ENCODE measurements at places on chromosomes 3 and 15.

GRCh38 chr3:126433496-126434263 is 39.0 kb downstream of the CFAP100 start:
- no peak for DNase-seq

GRCh38 chr15:93268066-93268465 is 179.1 kb upstream of the RGMA start:
- no peak for DNase-seq

GRCh38 chr15:25668901-25669300 is 194.2 kb downstream of the ATP10A start:
- DNase-seq = no peak

- DNase-seq = no peak
Measured at GRCh38 chr15:83164111-83164770, 43.4 kb downstream of the HDGFL3 start.

GRCh38 chr3:136931606-136932005 is 26.2 kb upstream of the IL20RB start:
- no peak for DNase-seq

DNA sequence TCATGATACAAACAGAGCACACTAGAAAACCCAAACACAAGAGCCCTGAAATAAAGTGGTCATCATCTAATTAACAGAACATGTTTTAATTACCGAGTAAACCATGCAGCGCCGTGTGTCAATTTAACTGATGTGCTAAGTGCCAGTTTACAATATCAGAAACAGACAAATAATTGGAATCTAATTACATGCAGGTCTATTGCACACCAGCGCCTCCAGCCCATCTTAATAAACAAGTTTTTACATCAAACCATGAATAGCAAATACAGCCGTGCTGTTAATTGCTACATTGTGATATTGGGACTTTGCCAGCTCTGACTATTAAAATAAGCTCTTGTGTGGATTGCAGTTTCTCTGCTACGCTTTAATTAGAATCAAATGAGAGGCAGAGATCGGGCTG is 510.2 kb upstream of the MDFIC2 start:
- peak; percentile 68 for DNase-seq

DNA sequence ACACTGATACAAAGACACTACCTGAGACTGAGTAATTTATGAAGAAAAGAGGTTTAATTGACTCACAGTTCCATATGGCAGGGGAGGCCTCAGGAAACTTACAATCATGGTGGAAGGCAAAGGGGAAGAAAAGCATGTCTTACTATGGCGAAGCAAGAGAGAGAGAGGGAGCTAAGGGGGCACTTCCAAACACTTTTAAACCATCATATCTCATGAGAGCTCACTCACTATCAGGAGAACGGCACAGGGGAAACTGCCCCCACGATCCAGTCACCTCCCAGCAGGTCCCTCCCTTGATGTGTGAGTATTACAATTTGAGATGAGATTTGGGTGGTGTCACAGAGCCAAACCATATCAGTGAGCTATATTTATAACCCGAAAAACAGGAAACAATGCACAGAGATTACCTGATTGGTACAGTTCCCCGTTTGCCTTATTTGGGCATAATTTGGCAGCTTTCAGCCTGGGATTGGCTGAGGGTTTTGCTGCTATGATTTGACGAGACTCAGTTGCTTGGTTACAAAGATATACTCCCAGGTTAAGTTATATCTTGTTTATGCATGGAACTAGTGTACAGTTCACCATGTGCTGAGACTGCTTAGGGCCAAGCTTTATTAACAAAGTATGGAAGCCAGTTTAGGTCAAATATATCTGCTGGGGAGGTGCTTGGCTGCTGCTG is 184.2 kb downstream of the NR2F2 start:
- no peak for DNase-seq

DNA sequence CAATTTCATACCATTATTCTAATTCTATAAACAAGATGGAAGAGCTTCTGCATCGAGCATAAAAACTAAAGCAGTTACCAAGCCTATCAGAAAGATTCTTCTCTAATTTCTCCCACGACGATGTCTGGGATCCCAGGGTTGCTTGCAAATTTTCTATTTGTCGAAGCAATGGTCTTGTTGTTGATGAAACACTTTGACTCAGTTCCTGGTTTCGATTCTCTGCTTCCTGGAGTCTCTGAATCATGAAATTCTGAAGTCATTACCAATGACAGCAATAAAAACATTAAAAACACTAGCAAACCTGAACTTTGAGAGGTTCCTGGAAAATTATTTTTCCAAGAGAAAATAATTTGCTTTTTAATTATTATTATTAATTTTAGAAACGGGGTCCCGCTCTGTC is 18.7 kb downstream of the TMF1 start:
- DNase-seq = no peak

DNA sequence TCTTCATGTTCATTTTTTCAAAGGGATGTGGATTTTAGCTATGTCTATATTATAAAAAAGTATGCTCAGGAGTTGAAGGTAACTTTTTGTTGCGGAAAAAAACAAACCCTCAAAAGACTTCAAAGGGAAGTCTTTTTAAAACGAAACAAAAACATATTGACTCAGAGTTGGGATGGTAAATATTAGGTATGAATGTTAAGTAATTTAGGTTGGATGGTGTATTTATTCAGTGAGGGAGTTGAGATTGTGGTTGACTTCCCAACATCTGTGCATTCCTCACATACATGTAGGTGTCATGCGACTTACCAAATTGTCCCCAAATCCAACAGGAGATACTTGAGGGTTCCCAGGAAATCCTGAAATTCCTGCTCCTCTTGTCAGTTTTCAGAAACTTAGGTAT is 32.7 kb upstream of the PLSCR5 start:
- no peak for DNase-seq

Data from NCI-H1105 (cell line).